NCI-H2171 treated with DMSO at 0.1 percent for 48 hours (cell line): ENCODE measurements at places on chromosomes 4 and X.

DNA sequence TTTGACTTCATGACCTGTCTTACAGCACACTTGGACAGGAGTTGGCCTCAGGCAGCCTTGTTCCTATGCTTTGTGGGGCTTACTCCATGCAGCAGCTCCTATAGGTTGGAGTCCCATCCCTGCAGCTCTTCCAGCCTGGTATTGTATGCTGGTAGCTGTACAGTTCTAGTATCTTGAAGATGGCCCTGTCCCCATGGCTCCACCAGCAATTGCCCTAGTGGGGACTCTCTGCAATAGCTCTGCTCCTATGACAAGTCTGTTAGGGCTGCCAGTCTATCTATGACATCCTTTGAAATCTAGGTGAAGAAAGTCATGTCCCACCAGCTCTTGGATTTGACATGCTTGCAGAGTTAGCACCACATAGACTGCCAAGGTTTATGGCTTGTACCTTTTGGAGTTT, 252.6 kb downstream of the ANTXR2 start:
- DNase-seq: no peak

GRCh38 chr4:85747882-85748491, 273.0 kb downstream of the ARHGAP24 start:
- peak; percentile 60 for DNase-seq

GRCh38 chrX:41602816-41603345, 85.9 kb upstream of the GPR34 start:
- DNase-seq: no peak

DNA sequence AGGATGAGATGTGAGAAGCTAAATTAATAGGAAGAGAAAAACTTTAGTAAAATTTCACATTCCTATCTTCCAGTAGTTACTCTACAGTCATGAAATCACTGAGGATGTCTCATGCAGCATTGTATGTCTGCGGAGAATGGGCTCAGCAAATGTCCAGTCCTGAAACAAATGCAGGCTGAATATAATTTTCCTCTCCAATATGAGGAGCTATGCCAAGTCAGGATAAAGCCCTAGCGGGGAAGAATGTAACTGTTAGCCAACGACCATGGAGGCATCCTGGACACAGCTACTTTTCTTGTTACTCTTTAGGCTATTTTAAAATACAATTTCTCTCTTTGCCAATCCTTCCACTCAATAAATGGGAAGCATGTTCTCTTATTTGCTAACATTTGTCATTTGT, 127.7 kb downstream of the PRKX start:
- no peak for DNase-seq

GRCh38 chrX:120334151-120334550, 22.9 kb upstream of the TMEM255A start:
- no peak for DNase-seq
